C1 segment of cervical spinal cord (tissue), 14 donors: ENCODE measurements at places on chromosomes 4 and X.
A peak's percentile ranks its signal among the peaks of the same experiment; 100 is the strongest.

- no peak for DNase-seq
Measured at GRCh38 chrX:20437683-20438082, 171.0 kb upstream of the RPS6KA3 start.

- DNase-seq, result no peak
Measured at GRCh38 chr4:57187246-57187645, 77.1 kb upstream of the IGFBP7 start.

DNA sequence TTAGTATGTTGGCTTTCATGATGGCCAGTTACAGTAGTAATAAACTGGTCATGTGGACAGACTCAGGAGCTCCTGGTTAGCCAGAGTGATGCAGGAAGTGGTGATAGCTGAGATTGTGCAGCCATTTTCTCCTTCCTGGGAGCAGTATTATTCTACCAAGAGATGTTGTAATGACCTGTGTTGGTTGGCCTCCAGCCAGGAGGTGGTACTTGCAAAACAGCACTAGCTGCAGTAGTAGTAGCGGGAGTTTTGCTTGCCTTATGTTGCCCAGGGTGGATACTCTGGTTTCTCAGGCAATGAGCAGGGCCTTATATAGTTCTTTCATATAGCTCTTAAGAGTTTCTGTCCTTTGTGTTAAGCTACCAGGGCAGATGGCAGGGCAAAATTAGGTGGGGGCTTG is 998.8 kb downstream of the GLUD2 start:
- DNase-seq, result no peak

- DNase-seq, result no peak
Measured at GRCh38 chr4:23232987-23233386, 540.2 kb downstream of the GBA3 start.

DNA sequence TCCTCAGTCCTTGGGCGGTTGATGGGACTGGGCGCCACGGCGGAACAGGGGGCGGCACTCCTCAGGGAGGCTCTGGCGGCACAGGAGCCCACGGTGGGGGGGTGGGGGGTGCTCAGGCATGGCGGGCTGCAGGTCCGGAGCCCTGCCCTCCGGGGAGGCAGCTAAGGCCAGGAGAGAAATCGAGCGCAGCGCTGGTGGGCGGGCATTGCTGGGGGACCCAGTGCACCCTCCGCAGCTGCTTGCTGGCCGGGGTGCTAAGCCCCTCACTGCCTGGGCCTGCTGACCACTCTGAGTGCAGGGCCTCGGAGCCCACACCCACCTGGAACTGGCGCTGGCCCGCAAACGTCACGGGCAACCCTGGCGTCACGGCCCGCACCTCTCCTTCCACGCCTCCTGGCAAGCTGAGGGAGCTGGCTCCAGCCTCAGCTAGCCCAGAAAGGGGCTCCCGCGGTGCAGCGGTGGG is 164.9 kb upstream of the AGA start:
- no peak for DNase-seq

DNA sequence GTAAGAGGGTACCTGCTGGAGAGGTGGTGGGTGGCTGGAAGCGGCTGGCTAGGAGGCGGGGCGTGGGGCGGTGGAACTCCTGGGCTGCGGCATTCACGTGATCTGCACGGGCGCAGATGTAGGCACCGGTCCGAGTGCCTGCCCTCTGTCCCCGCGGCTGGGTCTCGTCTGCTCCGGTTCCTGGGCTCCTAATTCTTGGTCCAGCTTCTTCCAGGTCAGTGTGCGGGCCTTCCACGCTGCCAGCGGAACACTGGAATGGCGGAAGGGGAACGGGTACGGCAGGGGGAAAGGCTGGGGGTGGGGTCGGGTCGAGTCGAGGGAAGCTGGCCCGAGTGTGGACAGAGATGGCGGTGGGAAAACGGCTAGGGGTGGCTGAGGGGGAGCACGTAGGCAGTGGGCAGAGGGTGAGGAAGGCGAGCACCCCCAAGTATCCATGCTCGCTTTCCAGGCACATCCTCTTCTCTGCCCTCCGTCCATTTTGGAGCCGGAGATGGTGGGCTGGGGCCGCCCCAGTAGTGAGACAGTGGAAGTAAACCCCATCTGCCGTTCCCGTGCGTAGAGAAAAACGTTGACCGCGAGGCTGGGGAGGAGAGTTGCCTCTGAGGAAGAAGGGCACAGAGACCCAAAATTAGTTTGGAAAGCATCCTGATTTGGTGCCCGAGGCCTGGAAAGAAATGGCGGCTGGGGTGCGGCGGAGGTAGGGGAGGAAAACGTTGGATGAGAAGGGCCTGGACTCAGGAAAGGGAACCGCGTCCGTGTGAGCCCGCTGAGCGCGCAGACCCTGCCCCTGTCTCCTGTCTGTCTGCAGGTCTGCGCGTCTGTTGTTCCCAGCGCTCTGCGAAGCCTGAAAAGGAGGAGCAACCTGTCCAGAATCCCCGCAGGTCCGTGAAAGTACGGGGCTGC is at the start of gene TCEAL4:
TCEAL4 (plus strand) TSS at position 105 of the 903 bp plus-strand sequence. CDS start 1,161 bp downstream, outside the sequence.
- DNase-seq, result peak; percentile 48

DNA sequence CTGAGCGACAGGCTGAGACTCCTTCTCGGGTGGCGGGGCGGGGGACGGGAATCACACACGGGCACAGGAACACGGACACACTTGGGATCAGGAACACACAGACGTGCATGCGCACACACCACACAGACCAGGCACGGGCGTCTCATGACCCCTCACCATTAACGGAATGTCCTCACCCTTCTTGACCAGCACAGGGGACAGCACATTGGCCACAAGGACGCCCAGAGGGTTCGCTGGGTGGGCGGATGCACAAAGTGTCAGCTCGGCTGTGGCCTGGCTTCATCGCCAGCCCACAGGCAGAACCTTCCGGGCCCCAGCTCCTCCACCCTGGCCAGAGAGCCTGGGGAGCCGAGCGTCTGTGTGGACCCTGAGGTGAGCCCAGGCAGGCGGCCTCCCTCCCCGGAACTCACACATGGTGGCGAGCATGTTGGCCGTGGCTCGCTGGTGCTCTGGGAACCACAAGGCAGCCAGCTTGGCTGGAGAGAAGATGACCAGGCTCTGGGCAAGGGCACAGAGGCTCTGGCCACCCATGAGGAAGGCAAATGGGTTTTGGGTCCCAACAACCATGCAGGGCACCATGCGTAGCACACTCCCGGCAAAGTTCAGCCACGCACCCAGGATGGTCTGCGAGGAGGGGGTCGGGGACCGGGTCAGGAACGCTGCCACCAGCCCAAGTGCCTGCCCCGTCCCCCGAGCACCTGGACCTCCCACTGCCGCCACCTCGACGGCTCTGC is 3.1 kb downstream of the SLC49A3 start:
- no peak for DNase-seq

- DNase-seq, result no peak
Measured at GRCh38 chr4:2837904-2838496, 5.6 kb upstream of the ADD1 start.

DNA sequence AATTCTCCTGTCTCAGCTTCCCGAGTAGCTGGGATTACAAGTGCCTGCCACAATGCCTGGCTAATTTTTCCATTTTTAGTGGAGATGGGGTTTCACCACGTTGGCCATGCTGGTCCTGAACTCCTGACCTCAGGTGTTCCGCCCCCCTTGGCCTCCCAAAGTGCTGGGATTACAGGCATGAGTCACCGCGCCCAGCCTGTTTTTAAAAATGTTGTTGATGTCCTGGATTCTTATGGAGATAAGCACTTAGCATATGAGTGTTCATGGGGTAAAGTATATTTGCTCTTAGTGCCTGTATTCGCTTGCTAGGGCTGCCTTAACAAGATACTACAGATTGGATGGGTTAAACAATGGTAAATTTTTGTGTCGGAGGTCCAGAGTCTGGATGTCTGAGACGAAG is 91.7 kb downstream of the CEP44 start:
- no peak for DNase-seq

- no peak for DNase-seq
Measured at GRCh38 chrX:135433531-135434257, 11.9 kb downstream of the SMIM10L2A start.

- DNase-seq, result no peak
Measured at GRCh38 chr4:171676555-171677215, 136.5 kb upstream of the GALNTL6 start.

DNA sequence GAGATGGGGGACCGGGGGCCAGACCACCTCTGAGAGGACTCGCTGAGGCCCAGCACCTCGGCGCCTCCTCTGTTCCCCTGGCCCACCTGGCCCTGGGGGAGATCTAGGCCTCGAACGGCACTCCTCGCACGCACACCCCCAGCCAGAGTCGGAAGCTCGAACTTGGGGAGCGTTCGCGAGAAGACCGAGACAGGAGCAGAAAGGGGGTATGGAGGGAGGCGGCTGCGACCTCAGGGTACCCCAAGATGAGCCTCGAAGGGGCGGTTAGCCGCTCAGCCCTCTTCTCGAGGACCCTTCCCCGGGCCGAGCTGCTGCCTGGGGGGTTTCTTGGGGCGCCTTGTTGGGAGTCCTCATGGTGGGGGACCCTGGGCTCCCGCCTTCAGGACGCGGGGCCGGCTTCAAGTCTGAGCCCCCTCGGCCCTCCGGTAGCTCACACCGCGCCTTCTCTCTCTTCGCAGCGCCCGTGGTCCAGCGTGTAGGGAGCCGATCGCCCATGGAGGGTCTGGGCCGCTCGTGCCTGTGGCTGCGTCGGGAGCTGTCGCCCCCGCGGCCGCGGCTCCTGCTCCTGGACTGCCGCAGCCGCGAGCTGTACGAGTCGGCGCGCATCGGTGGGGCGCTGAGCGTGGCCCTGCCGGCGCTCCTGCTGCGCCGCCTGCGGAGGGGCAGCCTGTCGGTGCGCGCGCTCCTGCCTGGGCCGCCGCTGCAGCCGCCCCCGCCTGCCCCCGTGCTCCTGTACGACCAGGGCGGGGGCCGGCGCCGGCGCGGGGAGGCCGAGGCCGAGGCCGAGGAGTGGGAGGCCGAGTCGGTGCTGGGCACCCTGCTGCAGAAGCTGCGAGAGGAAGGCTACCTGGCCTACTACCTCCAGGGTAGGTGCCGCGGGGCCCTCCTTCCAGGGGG is 706 bp downstream of the DUSP9 start:
- no peak for DNase-seq

DNA sequence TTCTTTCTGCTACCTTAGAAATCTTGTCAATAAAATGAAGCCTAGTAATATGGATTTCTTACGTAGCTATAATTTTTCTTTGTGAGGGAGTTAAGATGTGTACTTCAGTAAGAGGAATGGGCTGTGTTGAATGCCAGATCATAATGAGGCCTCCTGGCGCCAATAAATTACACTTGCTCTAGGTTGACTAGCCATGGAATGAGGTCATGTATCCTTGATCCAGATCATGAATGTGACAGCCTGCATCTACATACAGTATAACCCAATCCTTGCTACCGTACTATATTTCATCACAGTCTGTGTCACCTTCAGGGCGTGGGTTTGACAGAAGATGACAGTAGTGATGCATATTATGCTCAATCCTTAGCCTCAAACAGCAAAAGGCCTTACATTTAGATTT is 36.2 kb downstream of the NHS start:
- no peak for DNase-seq

DNA sequence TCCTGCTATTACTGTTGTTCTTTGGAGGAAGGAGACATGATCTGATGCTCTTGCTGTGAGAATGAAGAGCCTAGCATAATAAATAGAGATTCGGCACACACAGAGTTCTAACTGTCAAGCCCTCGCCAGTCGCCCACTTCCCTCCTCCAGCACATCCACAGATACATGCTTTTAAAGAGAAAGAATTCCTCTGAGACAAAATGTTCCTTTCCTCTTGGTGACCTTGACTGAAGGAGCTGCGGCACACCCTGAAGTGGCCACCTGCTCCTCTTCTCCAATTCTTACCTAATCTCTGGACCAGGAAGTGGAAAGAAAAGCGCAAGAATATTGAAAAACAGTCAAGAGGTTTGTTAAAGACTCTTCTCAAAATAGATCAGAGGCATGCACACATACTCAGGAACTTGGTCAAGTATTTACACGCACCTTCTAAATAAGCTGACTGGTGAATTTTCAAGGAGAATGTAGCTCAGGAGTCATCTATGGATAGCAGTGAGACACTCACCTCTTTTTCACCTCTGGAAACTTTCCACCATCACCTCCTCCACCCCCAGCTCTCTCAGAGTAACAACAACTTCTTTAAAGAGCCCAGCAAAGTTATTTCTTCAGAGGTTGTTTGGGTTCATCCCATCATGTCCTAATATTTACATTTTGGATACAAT is 95.4 kb downstream of the PARM1 start:
- DNase-seq, result no peak

- DNase-seq, result no peak
Measured at GRCh38 chr4:140126261-140126660, 27.7 kb downstream of the MAML3 start.

- DNase-seq, result no peak
Measured at GRCh38 chr4:119739796-119740195, 111.2 kb upstream of the PDE5A start.

DNA sequence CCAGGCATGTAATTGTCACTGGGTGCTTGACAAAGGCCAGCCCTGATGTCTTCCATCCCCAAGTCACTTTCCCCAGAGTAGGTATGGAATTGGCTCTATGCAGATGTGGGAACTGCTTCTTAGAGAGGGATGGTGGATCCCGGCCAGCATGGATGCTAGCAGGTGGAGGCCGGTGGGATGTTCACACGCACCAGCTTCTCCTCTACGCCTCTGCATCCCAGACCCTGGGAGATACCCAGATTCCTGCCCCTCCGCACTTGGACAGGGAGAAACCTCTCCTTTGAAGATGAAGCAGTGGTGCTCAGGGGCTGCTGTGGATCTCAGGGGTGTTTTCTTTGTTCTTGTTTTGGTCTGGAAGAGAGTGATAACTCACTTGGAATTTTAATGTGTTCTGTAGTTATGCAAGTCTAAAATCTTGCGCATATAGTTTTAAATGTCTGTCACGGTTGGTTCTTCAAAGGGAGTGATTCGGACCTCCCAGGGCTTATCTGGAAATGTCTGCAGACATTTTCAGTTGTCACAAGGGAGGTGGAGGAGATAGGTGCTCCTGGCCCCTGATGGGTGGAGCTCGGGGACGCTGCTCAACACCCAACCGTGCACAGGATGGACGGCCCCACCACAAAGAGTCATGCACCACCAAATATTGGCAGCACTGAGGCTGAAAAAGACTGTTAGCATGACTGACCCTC is 308.0 kb downstream of the DHRSX start:
- no peak for DNase-seq

- no peak for DNase-seq
Measured at GRCh38 chr4:39427520-39428114, 20.9 kb downstream of the KLB start.

DNA sequence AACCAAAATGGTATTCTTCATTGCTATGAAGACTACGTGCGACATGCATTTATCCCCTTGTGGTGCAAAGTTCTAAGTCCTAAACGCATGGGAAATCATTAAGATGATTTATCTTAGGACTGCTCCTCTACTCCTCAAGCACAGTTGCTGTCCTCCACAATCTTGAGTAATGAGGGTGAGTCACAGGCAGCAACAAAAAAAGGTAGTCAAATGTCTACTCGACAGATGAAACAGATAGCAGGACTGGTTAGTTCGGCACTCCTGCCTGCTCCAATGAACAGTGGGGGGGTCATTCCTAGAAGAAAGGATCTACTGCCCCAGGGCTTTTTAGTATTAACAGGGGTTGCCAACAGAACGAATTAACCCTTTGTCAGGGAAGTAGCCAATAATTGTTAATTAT is 233.7 kb upstream of the FGF13 start:
- no peak for DNase-seq

DNA sequence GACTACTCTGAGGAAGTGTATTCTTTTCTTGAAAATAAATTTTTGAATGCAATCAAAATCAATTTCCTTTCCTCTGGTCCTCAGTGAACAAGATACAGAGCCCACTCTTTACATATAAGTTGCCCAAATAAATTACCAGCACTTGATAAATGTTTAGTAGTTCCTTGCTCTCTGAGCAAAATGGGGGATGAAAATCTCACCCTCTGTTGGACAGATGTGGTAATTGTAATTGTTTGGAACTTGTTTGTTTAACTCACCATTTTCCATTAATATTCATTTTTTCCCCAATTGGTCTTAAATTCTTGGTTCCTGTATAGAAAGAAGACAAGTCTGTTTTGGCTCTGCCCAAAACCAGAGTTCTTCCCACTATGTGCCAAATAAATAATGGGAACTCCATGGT is 146.3 kb downstream of the LDB2 start:
- DNase-seq, result no peak
